ENCODE measurements at places on chromosomes 13 and 19. TPM values are rescaled to one million over a fixed set of nuclear protein-coding genes. Genes with fewer than 3 reads are reported as not detected.

DNA sequence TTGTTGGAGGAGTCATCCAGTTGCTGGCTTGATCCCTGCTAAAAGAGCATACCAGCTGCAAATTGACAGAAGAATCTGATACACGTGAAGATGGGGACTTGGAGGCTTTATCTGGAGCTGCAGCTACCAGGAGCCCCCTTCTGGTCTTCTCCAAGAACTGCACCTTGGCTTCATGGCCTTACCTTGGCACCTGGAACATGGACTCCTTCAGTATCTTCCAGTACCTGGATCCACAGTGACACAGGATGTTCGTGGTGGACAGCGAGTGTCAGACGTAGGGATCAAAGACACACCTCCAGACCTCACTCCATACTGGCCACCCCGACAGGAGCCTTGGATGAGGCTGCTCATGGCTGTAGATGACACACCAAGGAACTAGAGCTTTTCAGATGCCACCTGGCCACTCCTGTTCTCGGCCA lies 9.9 kb upstream of the ACSBG2 start:
- no peak for DNase-seq

DNA sequence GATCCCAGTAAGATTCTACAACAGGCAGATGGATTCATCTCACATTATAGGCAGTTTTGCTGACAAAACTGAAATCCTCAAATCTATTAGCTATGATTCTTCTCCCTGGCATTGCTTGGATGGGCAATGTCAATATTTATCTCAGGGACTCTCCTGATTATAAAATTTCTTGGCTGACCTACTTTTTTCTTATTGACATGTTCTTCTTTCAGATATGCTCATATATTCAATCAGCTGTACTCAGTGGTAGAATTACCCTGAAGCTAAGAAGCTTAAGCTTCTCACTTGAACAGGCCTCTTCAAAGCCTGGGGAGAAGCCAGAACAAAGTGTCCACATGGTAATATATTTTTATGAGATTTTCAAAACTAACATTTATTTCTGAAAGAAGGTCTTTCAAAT lies 513.6 kb downstream of the PCDH9 start:
- no peak for DNase-seq

GRCh38 chr13:23644527-23645138 lies 74.4 kb downstream of the TNFRSF19 start:
- DNase-seq, result no peak

DNA sequence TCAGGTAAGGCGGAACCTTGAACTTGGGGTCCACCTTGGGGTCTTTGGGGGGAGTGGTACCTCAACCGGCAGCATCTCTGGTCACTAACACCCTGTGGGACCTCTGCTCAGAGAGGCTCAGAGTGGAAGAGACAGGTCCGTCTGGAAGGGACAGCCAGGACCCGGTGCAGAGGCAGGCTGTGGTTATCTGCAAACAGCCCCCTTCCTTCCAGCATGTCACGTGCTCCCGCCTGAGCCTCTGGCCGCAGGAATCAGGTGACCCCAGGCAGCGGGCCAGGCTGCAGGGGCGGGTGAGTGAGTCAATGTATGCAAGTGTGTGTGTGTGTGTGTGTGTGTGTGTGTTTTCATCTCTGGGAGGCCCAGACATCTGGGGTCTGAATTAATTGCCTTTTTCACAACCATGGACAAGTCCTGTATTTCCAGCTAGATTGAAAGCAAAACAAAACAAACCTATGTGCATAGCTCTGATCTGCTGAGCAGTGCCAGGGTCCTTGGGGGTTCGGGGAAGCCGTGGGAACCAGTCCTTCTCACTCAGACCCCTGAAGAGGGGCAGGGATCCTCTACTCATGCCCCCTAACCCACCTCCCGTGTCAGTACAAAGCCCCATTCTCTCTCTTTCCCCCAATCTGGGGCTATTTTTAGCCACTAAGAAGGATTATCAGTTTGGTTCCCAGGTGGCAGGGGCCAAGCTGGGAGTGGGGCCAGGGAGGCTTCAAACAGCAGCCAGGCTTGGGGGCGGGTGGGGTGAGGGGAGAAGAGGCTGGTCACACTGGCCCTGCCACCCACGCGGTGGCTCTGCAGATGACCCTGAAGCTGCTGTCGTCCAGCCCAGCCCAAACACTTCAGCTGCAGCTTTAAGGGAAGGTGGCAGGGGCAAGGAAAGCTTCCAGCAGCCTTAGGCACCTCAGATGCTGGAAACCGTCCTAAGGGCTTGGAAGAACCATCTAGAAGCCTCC lies 31.4 kb downstream of the CERS4 start:
- peak; percentile 95 for DNase-seq

Gene ZNF570
- total RNA-seq, result 9.6 TPM

DNA sequence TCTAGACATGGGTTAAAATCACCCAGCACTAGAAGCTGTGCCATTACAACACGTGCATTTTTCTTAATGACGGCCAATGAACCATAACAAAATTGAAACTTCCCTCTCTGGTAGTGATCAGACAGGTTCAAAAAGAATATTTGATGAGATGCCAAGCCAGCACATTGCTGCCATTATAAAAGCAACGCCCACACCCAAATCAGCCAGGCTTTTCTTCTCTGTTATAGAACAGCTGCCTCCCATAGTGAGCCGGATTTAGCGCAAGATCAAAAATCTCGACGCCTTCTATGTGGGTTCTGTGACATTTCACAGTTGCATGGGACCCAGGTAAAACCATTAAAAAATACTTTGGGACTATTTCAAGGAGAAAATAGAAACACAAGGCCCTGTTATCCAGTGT lies 1158.0 kb downstream of the EFNB2 start:
- DNase-seq, result no peak

GRCh38 chr13:64910096-64910495 lies 2320.0 kb downstream of the PCDH9 start:
- no peak for DNase-seq
